ENCODE measurements at places on chromosomes 4 and X. TPM values are rescaled to one million over a fixed set of nuclear protein-coding genes. Genes with fewer than 3 reads are reported as not detected.

The MAGEA8 gene
- total RNA-seq: not detected

The IL13RA1 gene
- total RNA-seq: 66.8 TPM

The MAGEA9B gene
- not detected for total RNA-seq

The IL2RG gene
- not detected for total RNA-seq

The PLK4 gene
- 21.4 TPM for total RNA-seq

The OR13H1 gene
- total RNA-seq: not detected

The HOPX gene
- 0.36 TPM for total RNA-seq

The ERAS gene
- not detected for total RNA-seq

The NUDT10 gene
- total RNA-seq: 0.63 TPM

The ARHGEF6 gene
- total RNA-seq: 10.0 TPM

The CDKL2 gene
- total RNA-seq: 7.5 TPM
